ENCODE measurements at places on chromosomes 11 and 22.

- DNase-seq, result no peak
Measured at GRCh38 chr11:69032833-69033232, 15.9 kb upstream of the TPCN2 start.

- DNase-seq, result no peak
Measured at GRCh38 chr22:45907378-45907777, 69.6 kb downstream of the WNT7B start.

DNA sequence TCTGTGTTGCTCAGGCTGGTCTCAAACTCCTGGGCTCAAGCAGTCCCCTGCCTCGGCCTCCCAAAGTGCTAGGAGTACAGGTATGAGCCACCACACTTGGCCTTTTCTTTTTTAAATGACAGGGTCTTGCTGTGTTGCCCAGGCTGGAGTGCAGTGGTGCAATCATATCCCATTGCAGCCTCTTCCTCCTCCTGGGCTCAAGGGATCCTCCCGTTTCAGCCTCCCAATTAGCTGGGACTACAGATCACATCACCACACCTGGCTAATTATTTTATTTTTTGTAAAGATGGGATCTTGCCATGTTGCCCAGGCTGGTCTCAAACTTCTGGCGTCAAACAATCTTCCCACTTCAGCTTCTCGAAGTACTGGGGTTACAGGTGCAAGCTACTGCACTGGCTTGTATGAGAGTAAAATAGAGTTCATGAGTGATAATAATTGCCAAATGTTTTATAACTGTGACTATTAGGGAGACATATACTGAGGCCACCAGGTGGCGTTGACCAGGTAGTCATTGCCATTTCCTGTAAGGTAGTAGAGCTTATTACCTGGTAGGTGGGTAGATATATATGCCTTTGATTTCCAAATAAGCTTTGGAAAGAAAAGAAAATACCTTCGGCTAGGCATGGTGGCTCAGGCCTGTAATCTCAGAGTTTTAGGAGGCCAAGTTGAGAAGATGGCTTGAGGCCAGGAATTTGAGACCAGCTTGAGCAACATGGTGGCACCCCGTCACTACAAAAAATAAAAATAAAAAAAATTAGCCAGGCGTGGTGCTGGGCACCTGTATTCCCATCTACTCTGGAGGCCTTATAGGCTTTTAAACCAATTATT lies 5.4 kb downstream of the FDX1 start:
- DNase-seq, result no peak

- DNase-seq, result no peak
Measured at GRCh38 chr11:16841984-16842383, 103.5 kb downstream of the C11orf58 start.

DNA sequence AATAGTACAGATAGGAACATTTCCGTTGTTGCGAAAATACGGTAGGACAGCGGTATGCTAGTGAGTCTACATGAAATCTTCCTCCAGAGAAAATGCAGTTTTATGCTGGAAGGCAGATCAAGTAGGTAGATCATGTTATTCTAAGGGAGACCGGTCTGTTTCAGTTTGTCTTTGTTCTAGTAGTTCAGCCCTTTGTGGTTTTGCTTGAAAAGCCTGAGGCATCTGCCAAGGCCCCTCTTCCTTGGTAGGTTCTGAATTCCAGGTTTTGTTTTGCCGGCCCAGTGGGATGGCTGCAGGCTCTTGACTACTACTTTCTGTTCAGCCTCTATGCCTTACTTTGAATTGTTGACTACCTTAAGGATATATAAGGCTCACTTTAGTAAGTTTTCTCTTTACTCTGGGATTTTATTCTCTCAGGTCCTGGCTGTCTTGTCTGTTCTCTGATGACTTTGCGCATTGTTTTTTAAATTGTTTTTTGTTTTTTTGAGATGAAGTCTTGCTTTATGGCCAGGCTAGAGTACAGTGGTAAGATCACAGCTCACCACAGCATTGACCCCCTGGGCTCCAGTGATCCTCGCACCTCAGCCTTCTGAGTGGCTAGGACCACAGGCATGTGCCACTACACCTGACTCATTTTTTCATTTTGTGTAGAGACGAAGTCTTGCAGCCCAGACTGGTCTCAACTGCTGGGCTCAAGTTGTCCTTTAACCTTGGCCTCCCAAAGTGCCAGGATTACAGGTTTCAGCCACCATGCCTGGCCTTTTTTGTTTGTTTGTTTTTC lies 53.7 kb downstream of the HIPK3 start:
- no peak for DNase-seq

DNA sequence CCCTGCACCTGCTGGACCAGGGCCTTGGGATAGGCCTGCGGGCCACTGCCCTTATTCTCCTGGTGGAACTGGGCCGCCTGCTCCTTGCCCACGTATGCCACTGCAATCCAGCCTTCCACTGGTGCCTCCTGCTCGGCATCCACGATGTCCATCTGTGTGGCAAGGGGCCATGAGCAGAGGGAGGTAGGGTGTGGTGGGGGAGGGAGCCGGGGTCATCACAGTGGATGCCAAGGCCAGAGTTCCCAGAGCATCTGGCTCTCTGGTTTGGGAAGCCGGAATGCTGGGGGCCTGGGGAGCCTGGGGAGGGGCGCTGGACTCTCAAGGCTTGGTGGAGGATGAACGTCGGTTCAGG lies 627 bp downstream of the RNF215 start:
- DNase-seq, result no peak

DNA sequence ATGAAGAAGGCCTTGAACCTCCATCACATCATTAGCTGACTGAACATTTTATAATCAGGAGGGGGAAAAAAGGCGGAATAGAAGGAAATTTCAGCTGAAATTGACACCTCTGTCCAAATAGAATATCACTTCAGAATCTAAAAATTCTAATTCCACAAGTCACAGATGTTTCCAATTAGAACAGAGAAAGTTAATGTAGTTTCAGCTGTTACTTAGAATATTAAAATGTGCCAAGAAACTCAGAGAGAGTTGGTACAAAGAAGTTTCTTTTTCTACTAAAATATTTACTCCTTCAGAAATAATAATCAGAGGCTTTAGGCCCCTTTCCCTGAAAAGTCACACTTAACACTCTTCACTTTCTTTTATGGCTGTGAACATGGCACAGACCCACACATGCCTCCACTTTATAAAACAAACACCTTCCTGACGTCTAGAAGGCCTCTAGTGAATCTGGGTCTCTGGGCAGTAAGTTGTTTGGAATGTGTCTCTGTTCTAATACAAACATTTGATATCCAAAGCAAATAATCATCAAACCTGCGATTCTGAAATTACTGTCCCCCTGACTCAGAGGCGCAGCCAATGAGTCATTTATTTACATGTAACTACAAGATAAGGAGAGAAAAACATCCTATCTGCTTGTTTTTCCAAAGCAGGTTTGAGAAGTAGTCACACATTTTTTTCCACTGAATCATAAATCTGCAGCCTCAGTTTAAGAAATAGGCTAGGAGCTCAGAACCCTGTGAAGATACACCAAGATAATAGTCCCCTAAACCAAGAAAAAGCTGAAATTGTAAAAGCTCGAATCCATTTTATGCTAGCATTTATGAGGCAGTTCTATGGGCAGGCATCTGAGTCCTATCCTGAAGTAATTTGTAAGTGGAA lies 148.4 kb downstream of the ME3 start:
- DNase-seq, result no peak

- no peak for DNase-seq
Measured at GRCh38 chr11:75763846-75764245, 4.7 kb upstream of the DGAT2 start.

DNA sequence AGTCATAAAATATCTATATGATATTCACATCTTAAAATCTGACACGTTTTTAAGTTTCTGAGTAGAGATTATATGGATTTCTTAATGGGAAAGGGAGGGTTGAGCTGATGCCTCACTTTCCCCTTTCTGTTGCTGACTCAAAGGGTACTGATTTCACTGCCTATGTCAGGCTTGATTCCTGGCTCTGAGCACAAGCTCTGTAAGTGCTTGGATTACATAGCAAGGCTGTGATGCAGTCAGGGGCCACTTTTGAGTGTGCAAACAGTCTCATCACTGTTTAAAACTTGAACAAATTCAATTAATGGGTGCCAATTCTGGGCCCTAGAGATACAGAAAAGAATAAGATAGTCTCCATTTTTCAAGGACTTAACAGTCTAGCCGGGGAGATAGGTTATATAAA lies 14.4 kb downstream of the ATXN10 start:
- DNase-seq, result no peak

- no peak for DNase-seq
Measured at GRCh38 chr11:118232659-118233058, 7.8 kb upstream of the JAML start.
